ENCODE measurements at places on chromosomes 12 and 14.

DNA sequence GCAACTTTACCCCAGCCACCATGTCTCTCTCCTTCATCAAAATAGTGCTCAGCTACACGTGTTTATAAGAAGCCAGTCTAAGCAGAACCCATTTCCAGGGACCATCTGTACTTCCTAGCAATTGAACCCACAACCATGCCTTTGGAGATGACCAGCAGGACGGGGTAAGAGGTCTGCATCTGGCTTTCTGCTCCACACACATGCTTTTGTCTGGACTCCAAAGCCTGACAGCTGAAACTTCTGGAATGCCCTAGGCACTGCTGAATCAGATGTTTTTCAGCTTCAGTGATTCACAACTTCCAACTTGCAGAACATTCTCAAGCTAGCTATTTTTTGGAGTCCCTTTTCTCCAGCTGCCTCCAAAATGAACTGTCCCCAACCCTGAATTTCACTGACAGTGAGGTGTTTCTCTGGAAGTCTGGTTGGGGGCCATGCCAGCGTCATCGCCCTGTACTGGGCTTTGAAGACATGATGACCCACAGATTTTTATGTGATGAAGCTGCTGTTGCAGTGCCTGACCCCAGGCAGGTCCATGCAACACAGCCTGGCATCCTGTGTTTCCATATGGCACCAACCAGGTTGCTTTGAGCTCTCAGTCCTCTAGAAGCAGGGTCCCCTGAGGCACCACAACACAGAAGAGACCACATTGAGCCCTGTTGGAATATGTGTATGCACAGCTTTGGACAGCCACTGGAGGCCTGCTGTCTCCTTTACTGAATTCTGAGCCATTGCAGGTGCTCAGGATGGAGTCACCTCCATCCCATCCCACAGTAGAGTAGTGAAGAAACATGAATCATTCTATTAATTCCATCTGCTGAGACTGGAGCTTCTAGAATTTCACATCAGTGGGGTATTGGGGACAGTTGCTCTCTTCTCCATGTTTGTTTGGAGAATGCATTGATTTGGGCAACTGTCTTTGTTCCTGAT, 80.2 kb downstream of the NUAK1 start:
- DNase-seq = no peak

DNA sequence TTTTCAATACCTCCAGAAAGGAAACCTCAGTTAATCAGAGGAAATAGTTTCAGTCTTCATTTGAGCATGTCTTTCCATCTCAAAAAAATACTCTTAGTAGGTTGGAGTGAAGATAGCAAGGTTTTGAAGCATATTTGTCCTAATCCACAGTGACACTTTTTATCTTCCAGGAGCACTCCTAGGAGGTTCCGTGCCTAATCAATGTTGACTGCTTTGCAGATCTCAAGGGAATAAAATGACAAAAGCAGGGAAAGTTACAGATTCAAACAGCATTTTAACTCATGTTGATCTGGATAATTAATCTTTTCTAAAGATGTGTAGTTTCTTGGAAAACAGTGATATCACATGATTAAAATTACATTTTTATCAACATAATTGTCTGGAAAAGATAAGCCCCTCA, 213.9 kb downstream of the ANO6 start:
- DNase-seq = no peak

DNA sequence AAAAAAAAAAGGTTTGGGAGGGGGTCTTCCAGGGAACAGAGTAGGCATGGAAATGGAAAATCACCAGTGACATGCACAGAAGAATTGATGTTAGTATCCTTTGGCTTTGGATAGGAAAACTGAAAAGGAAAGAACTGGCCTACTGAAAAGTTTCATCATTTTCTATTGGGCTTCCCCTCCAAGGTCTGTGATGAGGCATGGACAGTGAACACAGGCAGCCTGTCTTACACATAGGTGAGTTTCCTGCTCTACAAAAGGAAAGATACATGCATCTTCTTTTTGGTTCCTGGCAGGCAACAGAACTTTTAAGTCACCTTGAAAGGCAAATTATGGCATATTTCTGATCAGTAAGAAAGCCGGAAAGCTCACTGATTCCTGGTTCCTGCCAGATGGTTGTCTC, 5.8 kb downstream of the BMAL2 start:
- no peak for DNase-seq

- no peak for DNase-seq
Measured at GRCh38 chr14:103319422-103319821, 14.6 kb upstream of the EIF5 start.

GRCh38 chr14:50210074-50210473, 21.3 kb downstream of the SOS2 start:
- DNase-seq = no peak

GRCh38 chr14:78968265-78968664, 798.1 kb downstream of the NRXN3 start:
- no peak for DNase-seq

GRCh38 chr12:5379749-5380496, 52.0 kb upstream of the NTF3 start:
- no peak for DNase-seq

DNA sequence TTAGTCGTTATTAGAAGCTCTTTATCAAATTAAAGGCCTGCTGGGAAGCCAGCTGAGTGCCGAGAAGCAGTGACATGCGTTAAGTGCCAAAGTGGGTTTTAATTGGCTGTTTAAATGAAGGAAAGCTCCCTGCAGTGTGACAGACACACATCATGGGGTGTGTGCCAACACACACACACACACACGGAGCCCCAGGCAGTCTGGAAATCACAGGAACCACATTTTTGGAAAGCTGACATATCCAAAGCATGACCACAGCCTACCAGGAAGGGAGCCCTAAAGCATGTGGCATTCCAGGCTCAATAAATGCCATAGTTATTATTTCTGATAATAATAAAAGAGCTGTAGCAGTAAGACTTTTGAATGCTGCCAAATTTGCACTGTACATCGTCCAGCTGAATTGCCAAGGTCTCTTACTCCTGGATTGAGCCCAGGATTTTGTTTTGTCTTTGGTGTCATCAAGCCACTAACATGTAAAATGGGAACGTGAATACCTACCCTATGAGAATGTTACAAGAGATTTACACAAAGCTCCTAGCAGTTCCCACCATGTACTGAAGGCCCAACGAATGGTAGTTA, 135.1 kb downstream of the TMEM30B start:
- DNase-seq = no peak

GRCh38 chr12:91577586-91578539, 395.2 kb upstream of the DCN start:
- DNase-seq = no peak

GRCh38 chr14:102878174-102878969, 44.1 kb upstream of the AMN start:
- DNase-seq = no peak

GRCh38 chr12:65229441-65229840, 49.0 kb upstream of the MSRB3 start:
- DNase-seq = no peak

- no peak for DNase-seq
Measured at GRCh38 chr12:131795064-131795463, 33.1 kb upstream of the MMP17 start.

GRCh38 chr14:75278422-75279152, at the start of gene FOS:
FOS (plus strand) TSS chr14:75278828; CDS start chr14:75278983, 155 bp downstream.
- DNase-seq = peak; percentile 46

- DNase-seq = no peak
Measured at GRCh38 chr14:52850451-52850909, 59.1 kb upstream of the GNPNAT1 start.

- DNase-seq = no peak
Measured at GRCh38 chr12:54581412-54581811, 7.0 kb downstream of the PPP1R1A start.

GRCh38 chr12:97112136-97112535, 205.1 kb downstream of the NEDD1 start:
- DNase-seq = no peak

GRCh38 chr12:92007787-92008186, 137.9 kb downstream of the BTG1 start:
- DNase-seq = no peak

- DNase-seq = no peak
Measured at GRCh38 chr12:94862421-94862820, 141.1 kb downstream of the NDUFA12 start.

DNA sequence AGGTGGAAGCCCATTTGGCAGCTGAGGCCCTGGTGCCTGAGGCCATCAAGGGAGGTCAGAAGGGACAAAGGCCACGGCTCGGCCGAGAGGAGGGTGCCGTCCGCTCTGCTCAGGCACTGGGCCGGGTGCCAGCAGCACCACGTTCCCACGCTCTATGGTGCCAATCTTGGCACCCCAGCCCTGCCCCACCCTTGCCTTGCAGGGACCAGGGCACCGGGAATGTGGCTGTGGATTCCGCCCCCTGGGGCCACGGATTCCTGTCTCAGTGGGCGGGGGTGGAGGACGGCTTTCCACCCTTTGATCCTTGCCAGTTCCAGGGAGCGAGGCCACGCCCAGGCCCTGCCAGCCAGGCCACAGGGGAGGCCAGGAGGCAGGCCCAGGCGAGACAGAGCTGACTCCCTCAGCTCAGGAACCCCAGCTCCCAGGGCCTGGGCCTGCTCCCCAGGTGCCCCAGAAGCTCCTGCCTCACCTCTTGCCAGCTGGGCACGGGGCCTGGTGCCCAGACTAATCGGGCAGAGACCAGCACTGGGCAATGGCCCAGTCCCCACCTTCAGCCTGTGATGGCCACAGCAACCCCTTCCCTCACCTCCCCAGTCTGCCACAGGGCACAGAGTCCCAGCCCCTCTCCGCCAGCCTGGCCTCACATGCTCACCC, 26.4 kb upstream of the GPR132 start:
- no peak for DNase-seq

DNA sequence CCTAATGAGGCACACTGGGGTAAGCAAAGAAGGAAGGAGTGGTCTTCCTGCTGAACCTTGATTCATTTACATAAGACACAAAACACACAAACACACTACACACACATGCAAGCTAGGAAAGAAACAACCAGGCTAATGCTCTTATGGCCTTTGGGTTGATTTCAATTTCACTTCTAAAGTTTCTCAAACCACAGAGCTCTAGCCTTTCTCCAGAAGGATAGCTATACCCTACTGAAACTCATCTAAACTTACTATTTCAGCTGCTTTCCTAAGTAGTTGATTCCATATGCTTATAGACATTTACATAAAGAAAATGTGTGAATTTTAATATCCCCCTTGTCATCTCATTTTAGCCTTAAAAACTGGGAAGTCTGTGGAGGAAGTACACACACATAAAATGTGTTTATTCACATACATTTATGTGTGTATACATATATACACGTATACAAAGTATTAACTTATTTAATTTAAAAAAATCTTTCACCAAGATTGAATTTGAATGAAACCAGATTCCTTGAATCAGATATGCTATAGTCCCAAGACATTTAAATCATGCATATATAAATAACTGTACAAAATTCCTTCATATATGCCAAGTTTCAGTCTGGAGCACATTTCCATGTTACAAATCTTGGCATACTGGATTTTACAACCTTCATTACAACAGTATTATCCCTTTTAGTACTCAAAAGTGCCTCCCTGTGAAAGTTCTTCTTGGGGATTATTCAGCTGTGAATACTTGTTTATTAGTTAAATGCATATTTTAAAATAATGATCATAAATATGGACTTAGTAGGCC, 231.8 kb upstream of the NPAS3 start:
- DNase-seq = no peak

DNA sequence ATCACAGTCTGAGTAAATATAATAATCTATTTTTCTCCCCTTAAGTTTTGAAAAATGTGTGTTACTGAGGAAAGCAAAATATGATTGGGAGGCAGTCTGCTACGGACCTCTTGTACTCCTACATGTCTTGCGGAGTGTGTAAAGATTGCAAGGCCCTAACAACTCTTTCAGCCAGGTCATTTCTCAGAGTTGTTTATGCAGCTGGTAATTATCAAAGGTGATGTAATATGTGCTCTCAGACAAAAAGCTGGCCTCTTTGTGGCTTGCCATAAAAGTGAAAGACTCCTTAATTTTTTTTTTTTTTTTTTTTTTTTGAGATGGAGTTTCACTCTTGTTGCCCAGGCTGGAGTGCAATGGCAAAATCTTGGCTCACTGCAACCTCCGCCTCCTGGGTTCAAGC, 40.5 kb upstream of the MON2 start:
- no peak for DNase-seq

DNA sequence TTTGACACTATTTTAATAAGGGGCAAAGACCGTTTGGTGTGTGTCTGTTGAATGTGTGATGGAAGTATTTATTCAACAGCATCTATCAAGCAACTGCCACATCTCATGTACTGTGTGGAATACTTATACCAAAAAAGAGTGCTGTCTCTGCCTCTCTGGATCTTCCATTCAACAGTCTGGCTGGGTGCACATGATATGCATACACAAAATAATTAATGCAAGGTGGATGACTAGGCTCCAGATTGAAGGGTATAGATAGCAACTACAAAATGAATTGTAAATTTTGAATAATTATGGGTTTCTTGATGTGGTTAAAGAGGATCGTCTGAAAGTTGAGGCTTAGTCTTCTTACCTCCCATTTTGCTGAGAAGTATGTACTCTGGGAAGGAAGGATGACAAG, 145.9 kb upstream of the OTX2 start:
- no peak for DNase-seq

- peak; percentile 52 for DNase-seq
Measured at GRCh38 chr14:29650554-29651269, 276.9 kb downstream of the PRKD1 start.

DNA sequence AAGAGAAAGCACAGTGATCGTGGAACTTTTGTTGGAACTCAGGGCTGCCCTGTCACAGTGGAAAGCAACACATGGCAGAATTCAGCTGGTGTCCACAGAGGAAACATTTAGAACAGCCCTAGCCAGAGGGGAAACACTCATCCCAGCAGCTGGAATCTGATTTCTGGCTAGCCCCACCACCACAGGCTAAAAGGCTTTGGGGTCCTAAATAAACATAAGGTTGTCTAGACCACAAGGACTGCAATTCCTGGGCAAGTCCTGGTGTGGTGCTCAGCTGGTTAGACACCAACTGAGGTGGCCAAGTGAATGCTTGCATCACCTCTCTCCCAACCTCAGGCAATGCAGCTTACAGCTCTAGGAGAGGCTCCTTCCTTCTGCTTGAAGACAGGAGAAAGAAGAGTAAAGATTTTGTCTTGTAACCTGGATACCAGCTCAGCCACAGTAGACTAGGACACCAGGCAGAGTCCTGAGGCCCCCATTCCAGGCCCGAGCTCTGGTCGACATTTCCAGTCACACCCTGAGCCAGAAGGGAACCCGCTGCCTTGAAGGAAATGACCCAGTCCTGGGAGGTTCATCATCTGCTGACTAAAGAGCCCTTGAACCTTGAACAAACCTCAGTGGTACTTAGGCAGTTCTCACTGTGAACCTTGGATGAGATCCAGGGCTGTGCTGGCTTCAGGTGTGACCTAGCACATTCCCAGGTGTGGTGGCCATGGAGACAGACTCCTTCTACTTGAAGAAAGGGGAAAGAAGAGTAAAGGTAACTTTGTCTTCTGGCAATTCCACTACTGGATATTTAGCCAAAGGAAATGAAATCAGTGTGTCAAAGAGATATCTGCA, 85.4 kb upstream of the PLXNC1 start:
- DNase-seq = no peak

Measured in CMK (cell line).